ENCODE measurements at places on chromosomes 3 and 15. TPM values are rescaled to one million over a fixed set of nuclear protein-coding genes. Genes with fewer than 3 reads are reported as not detected.

GRCh38 chr3:62332835-62333244 is 40.5 kb downstream of the FEZF2 start:
- peak; percentile 49 for DNase-seq
- no peaks in the 10 kb centered on the region for H3K36me3 ChIP-seq
- no peak overlapping the region for H3K4me3 ChIP-seq
- H3K4me1 ChIP-seq: no peaks in the 10 kb centered on the region

The ANKRD63 gene
- not detected for total RNA-seq

The SLC15A2 gene
- total RNA-seq: 1.0 TPM

DNA sequence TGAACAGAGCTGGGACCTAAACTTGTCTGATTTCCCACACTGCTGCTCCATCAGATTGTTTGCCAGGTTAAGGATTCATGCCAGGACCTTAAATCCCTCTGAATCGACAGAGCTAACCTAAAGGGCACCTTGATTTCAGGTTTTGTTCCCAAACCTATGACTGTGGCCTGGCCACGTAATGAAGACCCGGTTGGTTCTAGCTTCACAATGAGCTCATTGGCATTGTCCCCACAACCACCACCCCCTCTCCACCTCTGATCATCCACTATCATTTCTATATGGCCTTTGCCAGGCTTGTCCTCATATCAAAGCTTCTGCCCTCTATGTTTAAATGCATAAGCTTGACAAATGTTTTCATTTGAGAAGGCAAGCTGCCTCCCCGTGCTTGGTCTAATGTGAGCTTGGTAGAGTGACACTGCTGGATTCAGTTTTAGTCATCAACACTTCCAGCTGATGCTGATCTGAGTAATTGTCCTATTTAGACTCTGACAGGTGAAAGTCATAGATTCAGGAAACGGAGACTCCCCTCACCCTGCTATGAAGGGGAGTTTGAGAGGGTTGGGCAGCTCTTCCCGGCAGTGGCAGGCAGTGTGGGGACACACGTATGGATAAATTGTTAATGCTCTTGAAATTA is 407.1 kb upstream of the CFAP20DC start:
- no peak for DNase-seq
- no peak overlapping the region for H3K27ac ChIP-seq
- no peak overlapping the region for H3K4me3 ChIP-seq
- H3K4me1 ChIP-seq: no peaks in the 10 kb centered on the region
- no peaks in the 10 kb centered on the region for H3K36me3 ChIP-seq
- no peaks in the 10 kb centered on the region for H3K27me3 ChIP-seq

DNA sequence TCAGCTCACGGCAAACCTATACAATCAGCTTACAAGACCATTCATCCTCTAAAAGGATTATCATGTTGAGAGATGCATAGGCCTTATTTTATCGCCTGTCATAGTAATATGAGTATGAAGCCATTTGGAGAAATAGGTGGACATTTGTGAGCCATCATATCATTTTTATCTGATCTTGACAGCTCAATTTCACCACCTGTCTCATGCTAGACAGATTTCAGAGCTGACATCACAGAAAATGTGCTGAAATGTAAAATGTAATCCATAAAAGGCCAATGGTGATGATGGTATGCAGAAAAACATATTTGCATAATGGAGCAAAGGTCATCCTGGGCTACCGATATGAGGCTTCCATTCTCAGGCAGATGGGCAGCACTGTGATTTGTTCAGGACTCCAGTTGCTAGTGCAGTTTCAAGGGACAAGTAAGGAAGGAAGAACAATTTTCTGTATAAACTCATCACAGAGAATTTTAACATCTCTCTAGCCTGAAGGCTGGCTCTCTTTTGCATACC is 221.5 kb downstream of the ULK4 start:
- no peak for DNase-seq
- no peaks in the 10 kb centered on the region for H3K27me3 ChIP-seq
- H3K4me3 ChIP-seq: no peak overlapping the region
- H3K36me3 ChIP-seq: no peaks in the 10 kb centered on the region
- no peak overlapping the region for H3K27ac ChIP-seq

The CEP152 gene
- total RNA-seq: 23.5 TPM

DNA sequence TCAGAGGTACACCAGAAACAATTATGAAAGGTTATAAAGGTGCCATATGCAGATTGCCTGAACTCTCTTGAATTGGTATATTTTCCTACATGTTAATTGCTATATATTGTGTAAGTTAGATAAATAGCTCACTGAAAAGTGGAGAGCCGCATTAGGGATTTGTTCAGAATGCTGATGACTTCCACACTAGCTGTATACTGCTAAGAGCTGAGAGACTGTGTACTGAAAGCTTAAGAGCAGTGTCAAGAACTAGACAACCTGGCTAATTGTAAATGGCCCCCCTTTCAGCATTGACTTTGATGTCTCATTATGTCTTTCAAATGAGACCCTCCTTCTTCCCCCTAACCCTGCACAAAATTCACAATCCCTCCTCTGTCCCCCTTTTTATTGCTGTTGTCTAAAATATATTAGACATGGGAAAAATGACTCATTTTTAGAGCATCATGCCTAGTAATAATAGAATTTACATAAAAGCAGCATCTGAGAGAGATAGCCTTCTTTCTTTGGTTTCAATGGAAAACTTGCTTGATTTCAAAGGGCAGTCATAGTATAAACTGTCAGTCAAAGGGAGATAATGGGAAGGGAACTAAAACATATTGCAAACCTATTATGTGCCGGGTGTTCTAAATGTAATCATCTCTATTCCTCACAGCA is 34.7 kb upstream of the GREM1 start:
- H3K36me3 ChIP-seq: no peaks in the 10 kb centered on the region
- no peak overlapping the region for H3K4me3 ChIP-seq
- H3K27me3 ChIP-seq: no peaks in the 10 kb centered on the region

- H3K27ac ChIP-seq: no peak overlapping the region
- no peaks in the 10 kb centered on the region for H3K27me3 ChIP-seq
- DNase-seq: no peak
- H3K4me3 ChIP-seq: no peak overlapping the region
Measured at GRCh38 chr3:73781541-73781940, 156.8 kb upstream of the PDZRN3 start.

GRCh38 chr15:74543583-74543982 is 2.6 kb downstream of the ARID3B start:
- no peak overlapping the region for H3K27ac ChIP-seq
- peaks cover 15% of the 10 kb centered on the region for H3K36me3 ChIP-seq
- peak overlapping the region; percentile 93 for H3K4me3 ChIP-seq
- no peaks in the 10 kb centered on the region for H3K27me3 ChIP-seq

GRCh38 chr3:64890466-64890865 is 202.7 kb upstream of the ADAMTS9 start:
- no peaks in the 10 kb centered on the region for H3K27me3 ChIP-seq
- no peaks in the 10 kb centered on the region for H3K36me3 ChIP-seq
- peaks cover 6% of the 10 kb centered on the region for H3K4me1 ChIP-seq
- DNase-seq: no peak
- no peak overlapping the region for H3K4me3 ChIP-seq

DNA sequence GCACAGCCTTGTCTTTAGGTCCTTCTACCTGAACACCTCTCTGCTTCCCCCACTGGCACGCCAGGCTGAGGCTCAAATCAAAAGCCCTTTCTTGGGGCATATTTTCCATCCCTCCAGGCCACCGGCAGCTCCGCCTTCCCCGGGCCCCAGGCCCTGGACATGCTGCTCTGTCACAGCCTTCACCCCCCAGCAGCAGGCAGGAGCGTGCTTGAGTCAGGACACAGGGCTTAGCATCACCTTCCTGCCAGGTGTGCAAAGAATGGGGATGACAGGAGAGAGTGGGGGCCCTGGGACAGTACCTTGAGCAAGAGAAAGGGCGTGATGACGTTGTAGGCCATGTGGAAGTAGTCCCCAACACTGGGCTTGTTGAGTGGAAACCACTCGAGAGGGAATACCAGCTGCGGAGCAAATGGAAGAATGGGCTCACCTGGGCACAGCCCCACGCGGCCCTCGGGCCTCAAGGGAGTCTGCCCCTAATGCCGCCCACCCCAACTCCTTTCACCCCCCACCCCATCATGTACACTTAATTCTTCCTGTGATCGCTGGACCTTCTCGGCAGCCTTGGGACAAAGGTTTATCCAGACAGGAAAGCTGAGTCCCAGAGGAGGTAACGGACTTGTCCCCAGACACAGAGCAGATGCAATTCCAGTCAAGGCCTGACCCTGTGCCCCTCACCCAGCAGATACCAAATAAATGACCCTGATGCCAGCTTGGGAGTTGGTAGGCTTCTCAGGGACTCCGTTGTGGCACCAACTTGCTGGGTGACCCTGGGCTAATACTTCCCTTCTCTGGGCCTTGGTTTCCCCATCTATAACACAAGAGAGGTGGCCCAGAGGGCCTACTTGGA is 9.1 kb upstream of the CALML4 start:
- no peak overlapping the region for H3K27ac ChIP-seq
- H3K4me3 ChIP-seq: no peak overlapping the region
- H3K4me1 ChIP-seq: peaks cover 8% of the 10 kb centered on the region
- no peak for DNase-seq
- no peaks in the 10 kb centered on the region for H3K36me3 ChIP-seq
- no peaks in the 10 kb centered on the region for H3K27me3 ChIP-seq

The CTXN2 gene
- total RNA-seq: 0.60 TPM

The FGF7 gene
- total RNA-seq: not detected

DNA sequence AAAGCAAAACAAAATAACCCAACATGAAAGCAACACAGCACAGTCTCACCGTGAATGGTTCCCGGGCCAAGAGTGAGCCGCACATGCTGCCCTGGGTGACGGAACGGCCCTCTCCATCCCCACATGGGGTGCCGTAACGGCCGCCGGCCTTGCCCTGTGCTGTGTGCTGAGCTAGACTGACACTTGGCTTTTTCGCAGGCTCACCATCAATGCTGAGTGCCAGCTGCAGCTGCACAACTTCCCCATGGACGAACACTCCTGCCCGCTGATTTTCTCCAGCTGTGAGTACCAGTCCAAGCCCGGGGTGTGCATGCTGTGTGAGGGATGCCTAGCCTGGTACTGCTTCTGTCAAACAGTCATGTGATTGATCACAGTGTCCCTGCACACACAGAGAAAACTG is 357.6 kb downstream of the GABRG3 start:
- no peaks in the 10 kb centered on the region for H3K36me3 ChIP-seq
- no peak overlapping the region for H3K27ac ChIP-seq
- H3K4me1 ChIP-seq: no peaks in the 10 kb centered on the region
- H3K4me3 ChIP-seq: no peak overlapping the region
- no peaks in the 10 kb centered on the region for H3K27me3 ChIP-seq
- DNase-seq: no peak

The ZNF660 gene
- total RNA-seq: 14.7 TPM

The GOLGA6C gene
- total RNA-seq: not detected

GRCh38 chr3:170137986-170138385 is 43.5 kb downstream of the PHC3 start:
- H3K27me3 ChIP-seq: no peaks in the 10 kb centered on the region
- DNase-seq: no peak
- H3K4me3 ChIP-seq: no peak overlapping the region
- no peaks in the 10 kb centered on the region for H3K4me1 ChIP-seq
- H3K27ac ChIP-seq: no peak overlapping the region
- peaks cover 14% of the 10 kb centered on the region for H3K36me3 ChIP-seq

GRCh38 chr15:33946152-33946551 is 22.1 kb upstream of the CHRM5 start:
- DNase-seq: no peak
- H3K4me3 ChIP-seq: no peak overlapping the region
- H3K27me3 ChIP-seq: no peaks in the 10 kb centered on the region
- no peak overlapping the region for H3K27ac ChIP-seq

The AGBL1 gene
- total RNA-seq: 6.2 TPM

- H3K4me1 ChIP-seq: peaks cover 7% of the 10 kb centered on the region
- peak; percentile 93 for DNase-seq
- no peak overlapping the region for H3K27ac ChIP-seq
- no peaks in the 10 kb centered on the region for H3K27me3 ChIP-seq
- H3K36me3 ChIP-seq: no peaks in the 10 kb centered on the region
Measured at GRCh38 chr3:184727357-184728009, 15.6 kb upstream of the MAGEF1 start.

GRCh38 chr3:108328821-108329486 is 32.6 kb downstream of the HHLA2 start:
- no peaks in the 10 kb centered on the region for H3K27me3 ChIP-seq
- no peak overlapping the region for H3K4me3 ChIP-seq
- H3K27ac ChIP-seq: no peak overlapping the region
- DNase-seq: no peak
- H3K4me1 ChIP-seq: no peaks in the 10 kb centered on the region
- no peaks in the 10 kb centered on the region for H3K36me3 ChIP-seq

The GJD2 gene
- total RNA-seq: not detected

DNA sequence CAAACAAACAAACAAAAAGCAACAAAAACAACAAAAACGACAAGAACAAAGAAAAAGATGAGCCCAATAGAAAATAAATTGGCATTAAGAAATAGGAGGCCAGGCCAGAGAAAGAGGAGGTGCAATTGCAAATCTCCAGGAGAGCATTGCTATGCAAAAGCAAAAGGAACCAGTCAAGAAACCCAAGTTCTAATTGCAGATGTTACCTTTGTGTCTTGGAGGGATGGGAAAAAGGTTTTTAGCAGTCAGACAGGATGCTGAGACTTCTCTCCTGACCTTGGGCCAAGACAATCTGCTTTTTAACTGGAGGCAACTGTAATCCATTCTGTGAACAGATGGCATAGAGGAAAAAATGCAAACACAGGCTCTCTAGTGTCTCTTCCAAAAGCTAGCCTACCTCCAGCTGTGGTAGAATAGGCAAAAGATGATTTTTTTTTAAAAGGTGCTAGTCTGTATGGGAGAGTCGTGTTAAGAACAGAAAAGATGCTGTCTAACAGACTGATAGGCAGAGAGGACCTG is 56.4 kb downstream of the LSAMP start:
- H3K4me1 ChIP-seq: peaks cover 8% of the 10 kb centered on the region
- H3K27me3 ChIP-seq: no peaks in the 10 kb centered on the region
- H3K4me3 ChIP-seq: no peak overlapping the region
- H3K36me3 ChIP-seq: no peaks in the 10 kb centered on the region
- H3K27ac ChIP-seq: no peak overlapping the region

- peaks cover 4% of the 10 kb centered on the region for H3K36me3 ChIP-seq
- DNase-seq: no peak
- no peak overlapping the region for H3K27ac ChIP-seq
- H3K4me1 ChIP-seq: no peaks in the 10 kb centered on the region
Measured at GRCh38 chr3:104472221-104472620, 894.5 kb upstream of the ALCAM start.

The SLC28A2 gene
- total RNA-seq: not detected

DNA sequence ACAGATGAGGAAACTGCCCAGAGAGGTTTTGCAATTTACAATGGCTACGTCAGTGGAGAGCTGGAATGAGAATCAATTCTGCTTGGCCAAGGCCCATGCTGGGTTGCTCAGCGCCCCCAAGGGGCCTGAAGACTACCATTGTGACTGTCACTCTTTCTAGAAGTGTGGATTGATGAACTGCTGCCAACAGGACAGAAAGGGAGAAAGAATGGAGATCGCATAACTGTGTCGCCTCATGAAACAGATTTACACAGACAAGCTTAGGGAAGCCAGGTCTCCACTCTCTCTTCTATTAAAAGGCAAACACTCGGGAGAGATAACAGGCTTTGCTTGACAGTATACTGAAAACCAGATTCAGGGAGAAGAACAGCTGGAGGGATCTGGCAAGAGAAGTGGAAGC is 160.0 kb downstream of the STT3B start:
- DNase-seq: peak; percentile 28
- H3K27me3 ChIP-seq: no peaks in the 10 kb centered on the region
- no peak overlapping the region for H3K27ac ChIP-seq
